ENCODE measurements at places on chromosomes 7 and 10.

DNA sequence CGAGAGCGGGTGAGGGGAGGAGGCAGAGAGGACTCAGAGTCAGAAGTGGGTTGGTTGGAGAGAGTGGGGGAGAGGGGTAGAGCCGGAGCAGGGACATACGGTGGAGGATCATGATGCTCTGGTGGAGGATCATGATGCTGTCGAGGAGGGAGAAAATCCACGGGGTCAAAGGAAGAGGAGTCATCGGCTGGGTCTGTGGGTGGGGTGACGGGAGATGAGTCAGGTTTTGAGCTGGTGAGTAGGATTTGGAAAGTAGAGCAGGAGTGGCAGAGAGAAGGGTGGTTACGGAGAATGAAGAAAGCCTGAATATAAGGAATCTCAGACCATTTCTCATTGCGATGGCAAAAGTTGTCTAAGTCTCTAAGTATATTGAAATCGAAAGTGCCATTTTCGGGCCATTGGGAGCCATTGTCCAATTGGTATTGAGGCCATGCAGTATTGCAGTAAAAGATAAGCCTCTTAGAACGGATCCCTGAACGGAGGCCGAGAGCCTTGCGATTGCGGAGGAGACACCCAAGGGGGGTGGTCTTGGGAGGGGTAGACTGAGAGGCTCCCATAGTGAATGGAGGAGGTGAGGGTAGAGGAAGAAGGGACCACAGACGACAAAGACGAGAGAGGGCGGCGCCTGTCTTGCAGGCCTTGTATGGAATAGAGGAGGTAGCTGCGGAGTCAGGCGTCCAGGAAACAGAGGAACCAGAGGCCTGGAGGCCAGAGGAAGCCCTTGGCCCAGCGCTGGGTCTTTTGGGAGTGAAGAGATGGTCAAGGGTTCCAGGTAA is 23.8 kb downstream of the SCIN start:
- no peak for DNase-seq
- no peaks in the 10 kb centered on the region for H3K4me1 ChIP-seq
- H3K4me3 ChIP-seq = no peak overlapping the region
- no peaks in the 10 kb centered on the region for H3K36me3 ChIP-seq
- no peaks in the 10 kb centered on the region for H3K27me3 ChIP-seq

GRCh38 chr10:114337510-114338462 is 66.5 kb downstream of the AFAP1L2 start:
- H3K36me3 ChIP-seq = no peaks in the 10 kb centered on the region
- peaks cover 31% of the 10 kb centered on the region for H3K4me1 ChIP-seq
- peak overlapping the region; percentile 34 for H3K27ac ChIP-seq
- peaks cover 8% of the 10 kb centered on the region for H3K27me3 ChIP-seq

DNA sequence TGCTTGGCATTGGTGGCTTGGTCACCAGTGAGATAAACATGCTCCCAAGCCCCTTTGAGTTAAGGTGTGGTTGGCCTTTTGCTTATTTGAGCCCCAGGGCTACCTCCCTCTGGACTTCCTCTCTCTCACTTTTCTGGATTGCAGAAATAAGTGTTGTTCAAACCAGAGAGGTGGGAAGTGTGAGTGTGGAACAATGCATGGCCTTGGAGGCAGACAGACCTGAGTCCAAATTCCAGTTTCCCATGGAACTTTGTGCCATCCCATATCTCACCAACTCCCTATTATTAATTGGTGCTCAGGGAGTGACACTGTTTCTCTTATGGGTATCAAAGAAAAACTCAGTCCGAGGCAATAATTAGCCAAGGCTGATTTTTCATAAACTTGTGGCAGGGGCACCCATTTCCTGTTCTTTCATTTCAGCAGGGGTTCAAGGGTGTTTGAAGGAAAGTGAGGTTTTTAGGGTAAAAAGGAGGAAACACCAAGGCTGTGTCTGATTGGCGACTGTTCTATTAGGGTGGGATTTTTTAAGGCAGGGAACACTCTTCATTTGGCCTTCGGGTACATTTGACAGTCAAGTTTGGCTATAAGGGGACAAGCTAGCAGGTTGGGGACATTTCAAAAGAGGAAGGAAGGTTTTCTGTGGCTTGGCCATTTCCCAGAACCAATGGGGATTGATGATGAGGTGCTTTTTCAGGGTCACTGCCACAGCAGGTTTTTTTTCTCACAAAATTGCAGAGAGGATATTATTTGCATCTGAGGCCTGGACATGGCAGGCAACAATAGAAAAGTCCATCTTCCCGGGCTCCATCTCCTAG is 148.8 kb upstream of the NPY start:
- no peak for DNase-seq
- H3K36me3 ChIP-seq = no peaks in the 10 kb centered on the region
- H3K27me3 ChIP-seq = peaks cover 13% of the 10 kb centered on the region
- no peak overlapping the region for H3K4me3 ChIP-seq
- H3K4me1 ChIP-seq = peaks cover 12% of the 10 kb centered on the region

DNA sequence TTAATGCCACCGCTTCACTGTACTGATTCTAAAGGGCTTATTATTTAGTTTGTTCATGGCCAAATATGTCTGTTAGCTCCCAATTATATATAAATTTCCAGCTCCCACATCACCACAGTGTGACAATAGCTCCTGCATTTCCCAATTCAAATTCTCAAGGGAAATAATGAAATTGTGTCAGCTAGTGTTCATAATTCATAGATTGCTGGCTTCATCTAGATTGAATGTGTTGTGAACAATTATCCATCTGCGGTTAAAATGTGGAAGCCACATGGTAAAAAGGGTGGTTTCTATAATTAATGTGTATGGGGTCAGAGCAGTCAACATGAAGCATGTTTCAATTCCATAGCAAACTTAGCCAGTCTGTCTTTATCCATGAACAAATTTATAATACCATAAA is 154.3 kb downstream of the SEMA3E start:
- H3K27ac ChIP-seq = no peak overlapping the region
- no peaks in the 10 kb centered on the region for H3K27me3 ChIP-seq
- H3K36me3 ChIP-seq = no peaks in the 10 kb centered on the region
- no peak overlapping the region for H3K4me3 ChIP-seq

GRCh38 chr10:110142965-110143364 is 64.4 kb upstream of the MXI1 start:
- H3K4me1 ChIP-seq = peaks cover 25% of the 10 kb centered on the region
- no peak overlapping the region for H3K4me3 ChIP-seq
- peaks cover 3% of the 10 kb centered on the region for H3K36me3 ChIP-seq
- peaks cover 42% of the 10 kb centered on the region for H3K27me3 ChIP-seq

- DNase-seq = no peak
- H3K27me3 ChIP-seq = no peaks in the 10 kb centered on the region
- no peak overlapping the region for H3K27ac ChIP-seq
- H3K36me3 ChIP-seq = peaks cover 8% of the 10 kb centered on the region
- H3K4me3 ChIP-seq = peak overlapping the region; percentile 44
Observed at GRCh38 chr7:105530126-105530525, 1.9 kb upstream of the RINT1 start.

GRCh38 chr7:74271742-74272141 is 17.5 kb upstream of the CLIP2 start:
- H3K4me3 ChIP-seq = no peak overlapping the region
- peaks cover 17% of the 10 kb centered on the region for H3K4me1 ChIP-seq
- peaks cover 13% of the 10 kb centered on the region for H3K27me3 ChIP-seq
- no peak for DNase-seq

Data from activated CD8-positive, alpha-beta memory T cell treated with anti-CD3 and anti-CD28 coated beads, Interleukin-2, amount 10 ng/mL, durations not matched to agents 7 days and 5 days (primary cell).